ENCODE measurements at places on chromosomes 13 and 19.
A peak's percentile ranks its signal among the peaks of the same experiment; 100 is the strongest.

DNA sequence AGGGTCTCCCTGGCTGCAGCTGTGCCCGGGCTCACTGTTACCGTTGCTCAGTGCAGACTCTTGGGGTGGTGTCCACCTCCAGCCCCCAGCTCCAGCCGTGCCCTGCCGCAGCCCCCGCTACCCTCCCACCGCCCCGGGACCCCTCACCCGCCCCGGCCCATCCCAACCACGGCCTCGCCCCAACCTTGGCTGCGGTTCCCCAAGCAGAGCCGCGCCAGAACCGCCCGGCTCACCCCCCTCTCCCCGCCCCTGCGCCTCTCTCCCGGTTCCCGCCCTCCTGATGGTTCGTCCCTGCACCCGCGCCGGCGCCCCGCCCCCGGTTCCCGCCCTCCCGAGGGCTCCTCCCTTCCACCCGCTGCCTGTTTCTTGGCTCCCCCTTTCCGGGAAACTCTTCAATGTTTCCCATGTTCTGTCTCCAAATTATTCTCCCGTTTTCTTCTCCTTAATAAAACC lies 40.3 kb downstream of the ANKRD10 start:
- peak; percentile 60 for DNase-seq

DNA sequence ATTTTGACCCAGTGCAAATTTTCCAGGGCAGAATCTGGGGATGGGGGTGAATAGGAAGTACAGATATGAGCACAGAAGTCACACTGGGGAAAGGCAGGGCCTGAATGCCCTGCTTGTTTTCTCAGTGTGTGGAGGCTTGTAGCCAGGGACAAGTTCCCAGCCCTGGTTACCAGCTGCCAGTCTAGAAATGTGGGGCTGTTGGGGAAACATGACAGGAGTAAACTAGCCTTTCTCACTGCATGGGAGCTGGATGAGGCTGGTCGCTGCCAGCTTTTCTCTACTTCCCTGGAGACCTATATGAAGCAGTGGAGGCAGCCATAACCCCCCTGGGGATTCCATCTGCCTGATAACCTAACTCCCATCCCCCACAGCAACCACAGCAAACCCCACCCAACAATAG lies 2267.7 kb downstream of the PCDH9 start:
- DNase-seq = no peak

GRCh38 chr19:38920602-38921419 lies 8.8 kb upstream of the CCER2 start:
- no peak for DNase-seq

GRCh38 chr19:36060430-36060829 lies 5.7 kb downstream of the WDR62 start:
- DNase-seq = no peak

DNA sequence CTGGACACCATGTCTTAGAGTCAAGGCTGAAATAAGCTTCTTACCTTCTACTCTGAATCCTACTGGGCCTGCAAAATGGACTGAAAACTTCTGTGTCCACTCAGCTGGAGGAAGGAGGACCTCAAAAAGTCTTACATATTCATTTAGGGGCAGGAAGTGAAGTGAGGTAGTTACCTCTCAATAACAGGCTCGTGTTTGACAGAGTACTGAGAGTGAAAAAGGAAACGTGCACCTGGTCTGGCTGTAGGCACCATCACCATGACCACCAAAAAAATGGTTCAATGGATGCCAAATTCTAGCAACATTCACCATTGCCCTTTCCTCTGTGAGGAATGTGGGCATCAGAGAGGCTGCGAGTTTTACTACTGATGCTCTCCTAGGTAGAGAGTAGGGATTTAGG lies 176.2 kb downstream of the RFC3 start:
- no peak for DNase-seq

DNA sequence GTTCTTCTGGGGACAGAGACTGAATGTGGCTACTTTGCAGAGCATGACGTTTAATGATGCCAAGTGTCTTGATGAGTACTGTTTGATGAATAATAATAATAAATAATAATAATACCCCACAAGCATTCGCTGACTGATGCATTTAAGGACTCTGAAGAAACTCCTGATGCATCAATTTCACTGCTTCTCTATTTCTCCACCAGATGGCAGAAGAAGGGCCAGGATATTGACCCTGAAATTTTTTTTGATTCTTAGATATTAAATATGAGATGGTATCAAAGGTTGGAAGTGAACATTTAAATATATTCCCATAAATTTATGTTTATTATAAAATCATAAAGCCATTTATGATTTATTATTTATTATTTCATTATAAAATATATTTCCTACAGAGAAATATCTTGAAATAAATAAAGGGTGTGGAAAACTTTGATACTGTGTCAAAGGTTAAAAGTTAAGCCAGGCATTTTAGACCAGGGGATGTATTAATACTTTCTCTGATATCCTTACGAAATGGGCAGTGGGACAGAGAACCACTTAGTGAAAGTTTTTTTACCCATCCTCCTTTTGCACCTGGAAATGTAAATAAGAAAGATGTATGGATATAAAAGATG lies 170.9 kb downstream of the LACC1 start:
- no peak for DNase-seq

DNA sequence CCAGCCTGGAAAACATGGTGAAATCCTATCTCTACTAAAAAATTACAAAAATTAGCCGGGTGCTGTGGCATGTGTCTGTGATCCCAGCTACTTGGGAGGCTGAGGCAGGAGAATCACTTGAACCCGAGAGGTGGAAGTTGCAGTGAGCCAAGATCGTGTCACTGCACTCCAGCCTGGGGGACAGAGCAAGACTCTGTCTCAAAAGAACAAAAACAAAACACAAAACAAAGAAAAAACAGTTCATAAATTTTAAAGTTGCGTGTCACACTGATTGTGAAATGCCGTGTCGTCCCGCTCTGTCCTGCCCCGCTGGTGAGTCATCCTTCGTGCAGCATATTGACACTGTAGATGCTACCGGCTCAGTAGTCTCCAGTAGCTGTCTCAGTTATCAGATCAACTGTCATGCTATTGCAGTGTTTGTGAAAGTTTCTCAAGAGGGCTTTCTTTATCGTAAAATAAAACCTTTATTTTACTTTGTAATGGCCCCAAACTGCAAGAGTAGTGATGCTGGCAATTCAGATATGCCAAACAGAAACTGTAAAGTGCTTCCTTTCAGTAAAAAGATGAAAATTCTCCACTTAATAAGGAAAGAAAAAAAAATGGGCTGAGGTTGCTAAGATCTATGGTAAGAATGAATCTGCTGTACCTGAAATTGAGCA lies 36.4 kb upstream of the IGFL1 start:
- DNase-seq = no peak

DNA sequence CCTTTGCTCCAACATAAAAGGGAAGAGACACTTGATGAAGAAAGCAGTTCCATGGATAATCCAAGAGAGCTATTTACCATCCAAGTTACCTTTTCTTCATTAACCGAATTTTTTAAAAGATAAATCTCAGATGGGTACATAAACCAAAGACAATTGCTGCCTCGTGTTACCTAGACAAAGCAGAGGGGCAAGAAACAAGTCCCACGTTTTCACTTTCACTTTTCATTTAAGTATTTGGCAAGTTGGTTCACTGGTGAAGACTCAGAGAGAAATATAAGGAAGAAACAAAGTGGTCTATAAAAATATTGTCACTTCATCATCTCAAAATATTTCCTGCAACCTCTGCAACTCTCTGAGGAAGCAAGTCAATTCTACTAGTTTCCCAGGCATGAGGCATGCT lies 446.1 kb downstream of the FGF14 start:
- DNase-seq = no peak

DNA sequence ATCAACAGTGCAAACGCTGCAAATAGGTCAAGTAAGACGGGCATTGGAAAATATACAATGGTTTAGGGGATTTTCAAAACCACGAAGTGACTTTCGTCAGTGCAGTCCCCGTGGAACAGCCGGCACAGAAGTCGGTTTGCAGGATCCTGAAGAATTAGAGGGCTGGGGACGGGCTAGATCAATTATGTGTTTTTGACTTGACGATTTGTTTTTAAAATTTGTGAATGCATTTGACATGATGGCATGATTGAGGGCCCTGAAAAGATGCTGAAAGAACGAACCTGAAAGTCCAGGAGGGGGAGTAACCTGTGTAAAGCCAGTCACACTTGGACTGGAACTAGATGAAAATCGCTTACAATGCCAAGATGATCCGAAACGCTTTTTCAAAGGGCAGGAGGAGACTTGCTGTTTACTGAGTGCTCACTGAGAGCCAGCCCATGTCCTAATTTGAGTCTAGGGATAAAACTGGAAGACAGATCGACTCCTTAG lies 8.9 kb upstream of the DGKH start:
- DNase-seq = no peak

GRCh38 chr19:42184401-42184861 lies 33.0 kb downstream of the DEDD2 start:
- peak; percentile 14 for DNase-seq
